Kidney epithelial cell (primary cell): ENCODE measurements at places on chromosomes 5 and 9. TPM values are rescaled to one million over a fixed set of nuclear protein-coding genes. Genes with fewer than 3 reads are reported as not detected.

- no peak for DNase-seq
These were observed 70.4 kb downstream of the RGS7BP start for GRCh38 chr5:64576250-64576649.

DMGDH gene
- total RNA-seq = 2.9 and 4.2 TPM in 2 replicates

- no peak for DNase-seq
These were observed 19.2 kb upstream of the PLIN2 start for GRCh38 chr9:19146441-19147024.

- no peak for DNase-seq
These were observed 12.0 kb upstream of the THG1L start for GRCh38 chr5:157719245-157719644.

CER1 gene
- total RNA-seq = not detected in 2 replicates

GRCh38 chr9:114030364-114030763, 47.7 kb downstream of the AMBP start:
- DNase-seq = no peak

DNA sequence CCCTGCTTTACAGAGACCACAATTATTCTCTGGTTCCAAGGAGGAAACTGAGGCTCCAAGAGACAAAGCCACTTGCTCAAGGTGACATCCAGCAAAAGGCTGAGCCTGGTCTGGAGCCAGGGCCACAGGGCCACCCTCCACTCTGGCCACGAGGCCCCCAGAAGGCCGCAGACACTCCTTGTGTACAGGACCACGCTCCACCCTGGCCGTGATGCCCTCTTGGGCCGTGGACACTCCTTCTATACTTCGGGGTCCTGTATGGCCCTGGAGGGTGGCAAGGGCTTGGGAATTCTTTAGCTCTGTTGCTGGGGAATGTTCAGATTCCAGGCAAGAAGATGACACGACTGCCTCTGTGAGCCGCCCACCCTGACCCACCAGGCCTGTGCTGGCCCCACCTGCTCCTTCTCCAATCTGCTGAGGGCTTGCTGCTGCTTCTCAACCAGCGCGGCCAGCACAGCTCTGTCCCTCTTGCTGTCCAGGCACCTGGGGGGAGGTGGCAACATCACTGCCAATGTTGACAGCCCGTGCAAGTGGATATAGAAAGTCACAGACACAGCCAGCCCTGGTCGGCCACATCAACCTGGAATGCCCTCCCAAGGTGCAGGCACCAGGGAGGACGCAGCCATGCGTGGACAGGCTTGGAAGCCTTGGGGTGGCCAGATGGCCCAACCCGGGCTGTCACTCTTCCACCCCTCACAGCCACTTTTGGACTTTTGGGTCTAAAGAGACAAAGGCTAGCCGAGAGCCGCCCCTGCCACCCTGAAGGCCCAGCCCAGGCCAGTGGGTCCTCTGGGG, 20.1 kb upstream of the QSOX2 start:
- no peak for DNase-seq

DNA sequence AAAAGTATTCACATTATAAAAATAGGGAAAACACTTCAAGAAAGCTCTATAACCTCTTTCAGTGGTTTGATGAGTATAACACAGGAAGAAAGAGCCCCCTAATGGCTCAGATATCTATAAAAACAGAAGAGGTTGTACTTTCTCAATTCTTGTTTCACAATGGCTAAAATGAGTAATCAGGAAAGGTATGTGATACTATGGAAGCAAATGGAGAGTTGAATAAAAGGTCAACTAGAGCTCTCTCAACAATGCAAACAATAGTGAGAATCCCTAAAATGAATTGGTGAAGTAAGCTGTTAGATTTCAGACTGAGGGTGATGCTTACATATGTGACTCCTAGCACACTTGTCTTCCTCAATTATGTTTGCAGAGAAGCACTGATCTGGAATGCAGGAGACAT, 584.6 kb upstream of the CDH18 start:
- peak; percentile 49 for DNase-seq

EQTN gene
- not detected in 2 replicates for total RNA-seq
